ENCODE measurements at places on chromosomes 5 and 9.

DNA sequence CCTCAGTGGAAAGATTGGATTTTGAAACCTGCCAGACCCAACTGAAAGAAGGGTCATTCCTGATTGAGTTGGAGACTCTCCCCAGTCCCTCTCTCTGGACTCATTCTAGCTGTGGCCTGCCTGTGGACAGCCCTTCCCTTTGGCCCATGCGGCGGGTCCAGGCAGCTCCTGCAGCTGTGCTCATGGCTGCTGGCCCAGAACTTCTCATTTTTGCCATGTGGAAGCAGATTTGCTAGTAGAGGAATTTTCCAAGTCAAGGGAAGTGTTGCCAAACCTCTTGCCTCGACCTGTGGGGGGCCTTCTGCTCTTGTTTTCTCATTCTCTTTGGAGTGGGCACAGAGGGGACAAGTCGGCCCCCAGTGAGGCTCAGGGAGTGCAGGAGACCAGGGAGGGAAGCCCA, 89.2 kb downstream of the ANKRD33B start:
- DNase-seq, result no peak

- no peak for DNase-seq
These were observed 47.6 kb downstream of the KLHL3 start for GRCh38 chr5:137688210-137688840.

- no peak for DNase-seq
These were observed 4.9 kb upstream of the ROR2 start for GRCh38 chr9:91954841-91955471.

GRCh38 chr5:180389252-180390101, 36.3 kb upstream of the GFPT2 start:
- DNase-seq, result no peak

- DNase-seq, result no peak
These were observed 2.1 kb upstream of the RFESD start for GRCh38 chr5:95644351-95645042.

DNA sequence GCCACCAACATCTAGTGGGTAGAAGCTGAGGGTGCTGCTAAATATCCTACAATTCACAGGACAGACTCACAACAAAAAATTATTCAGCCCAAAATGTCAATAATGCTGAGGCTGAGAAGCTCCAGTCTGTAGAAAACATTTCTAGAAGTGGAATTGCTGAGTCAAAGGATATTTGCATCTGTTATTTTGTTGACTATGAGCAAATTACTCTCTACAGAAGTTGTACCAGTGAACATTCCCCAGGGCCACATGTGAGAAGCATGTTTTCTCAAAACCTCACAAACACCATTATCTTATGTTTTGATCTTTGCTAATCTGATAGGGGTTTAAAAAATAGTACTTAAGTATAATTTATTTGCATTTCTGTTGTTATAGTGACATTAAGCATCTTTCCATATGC, 15.4 kb downstream of the ITK start:
- no peak for DNase-seq

GRCh38 chr5:176779537-176779936, 30.8 kb upstream of the UNC5A start:
- DNase-seq, result no peak

DNA sequence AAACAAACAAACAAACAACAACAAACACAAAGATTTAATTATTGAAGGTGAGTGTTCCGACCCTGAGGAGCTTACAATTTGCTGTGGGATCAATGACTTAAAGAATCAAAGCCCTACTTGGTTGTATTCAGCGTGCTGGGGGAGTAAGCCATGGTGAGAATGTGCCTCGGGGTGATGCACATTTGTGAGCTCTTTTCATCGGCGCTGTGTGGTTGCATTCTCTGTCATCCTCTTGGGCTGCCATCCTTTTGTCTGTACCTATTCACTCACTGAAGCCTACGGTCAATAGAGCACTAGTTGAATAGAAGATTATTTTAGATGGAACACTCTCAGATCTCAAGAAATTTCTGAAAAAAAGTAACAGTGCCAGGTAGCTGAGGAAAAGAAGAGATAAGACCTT, 203.9 kb downstream of the CTNND2 start:
- no peak for DNase-seq

DNA sequence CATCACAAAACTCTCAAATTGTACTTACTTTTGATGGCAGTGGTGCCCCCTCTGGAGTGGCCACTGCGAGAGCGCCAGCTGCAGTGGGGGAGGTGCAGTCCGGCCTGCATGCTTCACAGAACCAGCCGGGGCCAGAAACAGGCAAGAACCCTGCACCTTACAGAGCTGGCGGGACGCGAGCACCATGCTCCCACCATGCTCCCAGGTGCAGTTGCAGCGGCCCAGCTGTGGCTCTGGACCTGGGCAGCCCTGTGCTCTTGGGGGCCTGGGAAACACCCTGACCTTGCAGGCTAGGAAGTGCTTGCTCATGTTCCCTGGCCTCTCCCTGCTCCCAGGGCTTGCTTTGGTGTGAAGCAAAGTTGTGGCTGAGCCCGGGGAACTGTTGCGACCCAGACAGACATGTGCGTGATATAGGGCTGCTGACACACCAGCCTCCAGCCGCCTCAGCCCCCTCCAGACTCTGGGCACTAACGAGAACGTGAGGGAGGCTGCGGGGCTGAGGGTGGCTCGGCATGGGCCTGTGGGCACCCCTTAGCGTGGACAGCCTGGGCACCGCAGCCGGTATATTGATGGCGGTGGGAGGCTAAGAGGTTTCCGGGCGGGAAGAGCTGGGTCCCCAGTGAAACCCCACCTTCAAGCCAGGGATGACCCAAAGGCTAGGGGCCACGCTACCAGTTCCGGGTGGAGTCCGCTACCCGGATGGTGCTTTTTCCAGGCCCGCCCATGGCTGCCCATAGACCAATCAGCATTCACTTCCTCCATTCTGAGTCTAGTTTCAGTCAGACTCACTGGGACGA, 1809.9 kb upstream of the ACO1 start:
- DNase-seq, result no peak

DNA sequence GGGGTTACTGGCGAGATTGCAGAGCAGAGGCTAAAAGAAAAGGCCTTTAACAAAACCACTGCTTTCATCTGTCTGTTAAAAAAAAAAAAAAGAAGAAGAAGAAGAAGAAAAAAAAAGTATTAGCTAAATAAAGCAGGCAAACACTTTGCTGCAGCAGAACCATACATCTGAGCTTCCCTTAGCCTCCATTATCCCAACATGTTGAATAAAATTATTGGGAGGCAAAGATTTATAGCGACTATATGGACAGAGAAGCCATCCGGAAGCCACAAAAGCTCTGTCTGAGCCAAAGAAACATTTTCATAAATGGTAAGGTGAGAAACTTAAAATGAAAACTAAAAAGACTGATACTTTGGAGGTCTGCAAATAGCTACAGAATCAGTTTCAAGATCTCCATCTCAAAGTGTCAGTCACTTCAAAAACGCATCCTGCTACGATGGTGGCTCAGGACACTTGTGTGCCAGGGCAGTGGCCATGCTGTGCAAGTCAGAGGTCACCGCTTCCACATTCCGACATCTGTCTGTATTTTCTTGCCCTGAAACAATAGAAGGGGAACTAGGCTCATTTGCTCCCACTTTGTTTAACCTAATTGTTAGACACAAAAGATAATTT, 9.6 kb downstream of the EFNA5 start:
- no peak for DNase-seq

GRCh38 chr5:87110721-87111120, 157.0 kb upstream of the RASA1 start:
- DNase-seq, result no peak

GRCh38 chr5:42872865-42873264, 61.2 kb upstream of the SELENOP start:
- no peak for DNase-seq

DNA sequence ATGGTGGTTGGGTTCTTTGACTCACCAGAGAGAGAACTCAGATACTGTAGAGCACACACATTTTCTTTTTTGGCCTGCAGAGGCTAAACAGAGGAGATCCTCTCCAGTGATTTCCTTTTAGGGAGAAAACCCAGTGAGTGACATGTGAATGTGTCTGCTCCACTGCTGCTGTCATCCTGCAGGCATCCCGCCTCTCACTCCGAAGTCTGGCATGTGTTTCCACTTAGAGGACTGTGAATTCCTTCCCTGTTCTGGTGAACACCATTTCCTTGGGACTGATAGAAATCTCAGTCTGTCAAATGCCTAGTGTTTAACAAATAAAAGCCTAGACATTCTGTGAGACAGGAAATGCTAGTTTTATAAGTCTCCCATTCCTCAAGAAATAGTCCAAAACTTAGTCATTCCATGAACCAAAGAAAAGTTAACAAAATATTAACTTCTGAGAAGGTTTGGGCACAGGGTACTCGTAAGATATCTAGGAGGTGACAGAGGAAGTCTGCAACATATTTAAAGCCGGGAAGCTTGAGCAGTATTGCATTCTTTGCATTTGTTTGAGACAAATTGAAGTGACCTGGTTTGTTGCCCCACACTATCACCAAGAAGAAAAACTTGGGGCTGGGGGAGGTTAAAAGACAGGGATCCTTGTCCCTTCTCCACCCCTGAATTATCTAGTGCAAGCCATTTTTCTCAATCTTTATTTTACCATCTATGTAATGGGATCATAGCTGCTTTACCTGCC, 74.9 kb upstream of the NIPAL4 start:
- peak; percentile 51 for DNase-seq

Measured in H1 (cell line).